ENCODE measurements at places on chromosomes 7 and 10.
A peak's percentile ranks its signal among the peaks of the same experiment; 100 is the strongest.

- no peak for DNase-seq
Observed at GRCh38 chr7:45237788-45238461, 80.3 kb downstream of the RAMP3 start.

DNA sequence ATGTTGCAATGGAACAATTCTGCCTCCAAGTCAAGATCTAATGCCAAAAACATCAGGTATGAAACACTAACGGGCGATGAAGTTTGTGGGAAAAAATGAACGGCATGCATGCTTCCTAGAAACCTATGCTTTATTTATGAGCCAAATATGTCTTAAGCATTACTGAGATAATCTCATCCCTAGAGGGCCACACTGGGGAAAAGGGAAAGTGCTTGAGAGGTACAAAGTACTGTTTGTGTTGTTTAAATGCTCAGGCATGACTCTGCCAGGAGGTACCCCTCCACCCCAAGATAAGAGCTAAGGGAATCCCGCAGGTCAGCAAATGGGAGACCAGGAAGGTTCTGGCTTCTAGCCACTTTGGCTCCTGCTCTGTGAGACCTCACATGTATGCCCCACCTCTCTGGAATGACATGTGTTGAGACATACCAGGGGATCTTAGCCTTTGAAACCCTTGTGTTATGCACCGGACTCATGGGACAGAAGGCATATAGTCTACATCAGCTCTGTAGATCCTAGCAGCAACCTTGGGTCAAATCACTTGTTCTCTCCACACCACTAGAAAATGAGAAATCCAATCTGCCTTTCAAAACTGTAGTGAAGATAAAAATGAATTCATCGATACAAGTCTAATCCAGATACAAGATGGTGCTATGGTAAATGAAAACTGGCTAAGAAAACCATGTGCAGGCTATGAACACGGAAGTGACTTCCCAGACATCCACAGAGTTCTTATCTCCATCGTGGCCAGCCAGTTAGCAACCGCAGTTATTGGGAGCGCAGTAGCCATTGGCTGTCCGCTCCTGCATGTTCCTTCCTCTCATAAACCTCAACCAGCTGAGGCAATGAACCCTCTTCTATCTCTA, 61.0 kb downstream of the CREB3L2 start:
- DNase-seq = no peak

DNA sequence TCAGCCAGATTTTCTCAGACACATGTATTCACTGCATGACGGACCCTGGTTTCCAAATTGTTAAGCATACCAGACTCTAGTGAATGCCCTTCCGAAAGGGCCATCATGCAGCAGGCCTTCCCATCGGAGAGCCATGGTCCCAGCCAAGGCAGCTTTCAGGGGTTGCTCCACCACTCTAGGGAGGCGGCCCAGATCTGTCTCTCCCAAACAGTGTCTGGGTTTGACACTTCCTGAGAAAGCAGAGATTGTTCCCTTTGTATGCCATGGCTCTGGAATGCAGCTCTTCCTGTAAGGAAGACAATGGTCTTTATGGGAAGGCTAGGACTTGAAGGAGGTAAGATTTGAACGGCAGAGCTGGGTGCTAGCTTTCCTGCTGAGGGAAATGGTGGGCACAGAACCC, 178.8 kb upstream of the BMPER start:
- DNase-seq = peak; percentile 47

DNA sequence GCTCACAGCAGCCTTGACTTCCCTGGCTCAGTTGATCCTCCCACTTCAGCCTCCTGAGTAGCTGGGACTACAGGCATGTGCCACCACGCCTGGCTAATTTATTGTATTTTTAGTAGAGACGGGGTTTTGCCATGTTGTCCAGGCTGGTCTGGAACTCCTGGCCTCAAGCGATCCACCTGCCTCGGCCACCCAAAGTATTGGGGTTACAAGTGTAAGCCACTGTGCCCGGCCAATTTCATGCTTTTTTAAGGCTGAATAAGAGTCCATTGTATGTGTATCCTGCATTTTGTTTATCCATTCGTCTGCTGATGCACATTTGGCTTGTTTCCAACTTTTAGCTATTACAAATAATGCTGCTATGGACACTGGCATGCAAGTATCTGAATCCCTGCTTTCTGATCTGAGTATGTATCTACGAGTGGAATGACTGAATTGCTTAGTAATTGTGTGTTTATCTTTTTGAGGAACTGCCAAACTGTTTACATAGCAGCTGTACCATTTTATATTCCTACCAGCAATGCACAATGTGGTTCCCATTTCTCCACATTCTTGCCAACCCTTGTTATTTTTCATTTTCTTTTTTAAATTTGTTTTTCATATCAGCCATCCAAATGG, 37.3 kb upstream of the TPST1 start:
- no peak for DNase-seq

- no peak for DNase-seq
Observed at GRCh38 chr7:37988721-37989650, 68.5 kb downstream of the EPDR1 start.

- DNase-seq = no peak
Observed at GRCh38 chr10:29591651-29591968, 43.2 kb downstream of the SVIL start.

DNA sequence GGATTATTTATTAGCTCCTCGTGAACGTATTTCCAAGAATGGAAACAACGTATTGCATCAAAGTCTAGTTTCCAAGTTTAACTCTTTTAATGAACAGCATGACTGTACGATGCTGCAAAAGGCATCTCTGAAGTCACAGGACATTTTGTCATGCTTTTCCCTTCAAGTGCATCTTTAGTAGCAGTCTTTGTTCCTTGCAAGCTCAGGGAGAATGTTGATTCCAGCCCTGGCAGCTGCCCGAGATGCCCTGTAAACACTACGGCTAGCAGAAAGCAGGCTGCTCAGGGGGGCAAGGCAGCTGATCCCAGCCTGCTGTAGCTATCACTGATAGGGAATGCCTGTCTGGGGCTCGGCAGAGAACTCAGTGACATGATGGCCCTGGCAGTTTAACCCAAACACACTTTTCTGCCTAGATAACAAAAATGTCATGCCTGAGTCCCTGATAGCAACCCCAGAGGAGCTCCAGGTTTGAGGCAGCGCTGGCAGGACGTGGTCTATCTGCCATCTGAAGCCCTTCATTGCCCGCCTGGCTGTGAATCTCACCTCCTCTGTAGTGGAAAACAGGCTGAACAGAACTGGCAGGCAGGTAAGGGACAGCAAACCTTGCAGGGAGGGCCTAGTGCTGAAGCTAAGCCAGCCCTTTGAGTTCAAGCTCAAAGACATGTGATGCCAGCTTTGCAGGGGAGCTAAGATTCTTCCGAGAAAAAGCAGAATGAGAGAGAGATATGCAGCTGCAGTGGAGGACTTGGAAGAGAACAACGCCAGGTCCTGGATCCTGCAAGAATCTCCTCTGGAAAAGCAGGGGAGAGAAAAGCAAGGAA, 264.6 kb downstream of the SNX10 start:
- DNase-seq = no peak

- DNase-seq = no peak
Observed at GRCh38 chr7:147182874-147183273, 1066.3 kb downstream of the CNTNAP2 start.

DNA sequence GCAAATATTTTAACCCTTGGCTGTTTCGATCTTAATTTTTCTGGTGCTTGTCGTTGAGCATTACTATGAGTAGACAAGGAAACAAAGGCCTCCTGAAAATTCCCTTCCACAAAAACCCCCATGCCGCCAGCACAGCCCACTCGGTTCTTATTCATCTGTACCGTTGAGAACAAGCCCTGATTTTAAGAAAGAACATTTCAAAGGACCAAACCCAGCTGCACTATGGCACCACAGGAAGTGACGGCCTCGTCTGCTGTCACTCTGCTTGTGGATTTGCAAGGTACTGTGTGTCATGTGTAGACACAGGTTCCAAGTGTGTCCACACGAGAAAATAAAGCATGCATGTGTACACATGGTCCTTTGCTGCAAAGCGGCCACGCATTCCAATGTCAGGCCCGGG, 285.2 kb downstream of the DNAJB6 start:
- DNase-seq = no peak

- DNase-seq = no peak
Observed at GRCh38 chr10:31819391-31819820, 109.2 kb downstream of the ARHGAP12 start.

DNA sequence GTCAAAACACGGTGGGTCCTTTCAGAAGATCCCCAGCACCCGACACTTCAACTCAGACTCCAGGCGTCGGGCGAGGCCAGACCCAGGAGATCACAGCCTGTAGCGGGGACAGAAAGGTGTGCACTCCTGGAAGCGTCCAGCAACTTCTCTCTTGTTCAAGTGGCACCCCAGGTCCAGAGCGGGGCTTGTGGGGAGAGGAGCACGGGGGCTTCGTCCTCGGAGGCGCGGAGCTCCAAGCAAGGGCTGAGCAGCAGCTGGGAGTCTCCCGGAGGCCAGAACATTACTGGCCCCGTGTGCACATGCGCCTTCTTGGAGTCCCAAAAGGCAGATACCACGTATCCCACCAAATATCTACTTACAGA, 54.9 kb downstream of the ZRANB1 start:
- no peak for DNase-seq

DNA sequence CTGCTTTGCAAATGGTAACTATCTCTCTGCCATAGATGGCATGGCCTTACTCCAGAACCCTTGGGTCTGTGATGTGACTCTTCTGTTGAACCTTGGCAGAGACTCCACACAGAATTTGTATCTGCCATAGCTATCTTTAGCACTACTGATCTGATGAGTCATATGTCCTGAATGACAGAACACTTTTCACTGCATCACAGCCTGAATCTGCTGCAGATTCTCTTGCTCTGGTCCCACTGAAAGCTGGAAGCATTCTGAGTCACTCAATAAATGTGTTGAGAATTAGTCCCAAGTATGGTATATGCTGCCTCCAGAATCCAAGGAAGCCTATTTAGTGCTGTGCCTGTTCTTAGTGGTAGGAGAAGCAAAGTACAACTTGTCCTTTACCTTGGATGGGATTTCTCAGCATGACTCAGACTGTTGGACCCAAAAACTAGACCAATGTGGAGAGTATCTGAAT, 39.5 kb upstream of the ANKRD1 start:
- DNase-seq = no peak

DNA sequence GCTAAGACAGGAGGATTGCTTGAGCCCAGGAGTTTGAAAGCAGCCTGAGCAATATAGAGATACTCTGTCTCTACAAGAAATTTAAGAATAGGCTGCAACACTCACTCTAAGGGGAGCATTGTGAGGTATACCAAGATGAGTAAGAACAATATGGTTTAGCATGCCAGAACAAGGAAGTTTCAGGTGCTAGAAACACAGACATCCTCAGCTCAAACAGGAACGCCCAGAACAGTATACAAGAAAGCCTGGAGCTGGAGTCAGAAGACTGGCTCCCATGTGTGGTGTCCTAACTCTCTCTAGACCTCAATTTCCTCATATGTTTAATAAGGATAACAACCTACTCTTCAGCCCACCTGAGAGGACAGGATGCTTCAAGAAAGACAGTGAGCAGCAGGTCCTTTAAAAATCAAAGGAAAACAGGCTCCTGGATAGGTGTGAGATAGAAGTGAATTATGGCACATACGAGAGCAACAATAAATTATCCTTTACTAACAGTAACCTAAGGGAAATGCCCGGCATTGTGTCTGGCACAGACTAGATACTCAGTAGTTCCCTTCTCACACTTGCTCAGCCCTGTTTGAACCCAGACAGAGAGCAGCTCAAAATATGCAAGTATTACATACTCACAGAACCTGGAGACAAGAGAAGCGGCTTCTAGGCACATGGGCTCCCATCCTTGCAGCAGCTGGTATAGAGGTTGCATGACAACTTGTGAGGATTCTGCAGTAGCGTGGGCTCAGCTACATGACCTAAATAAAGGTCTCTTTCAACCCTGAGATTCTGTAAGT, 45.4 kb downstream of the KAT6B start:
- DNase-seq = no peak

- DNase-seq = no peak
Observed at GRCh38 chr10:35565602-35566081, 39.5 kb upstream of the GJD4 start.

- no peak for DNase-seq
Observed at GRCh38 chr7:28755255-28755654, 202.9 kb downstream of the TRIL start.

- DNase-seq = no peak
Observed at GRCh38 chr10:104085801-104086400, at the start of gene COL17A1. Gene COL17A1, minus strand, starts transcription at chr10:104085880. Its CDS starts 5,207 bp downstream, at chr10:104080673.

DNA sequence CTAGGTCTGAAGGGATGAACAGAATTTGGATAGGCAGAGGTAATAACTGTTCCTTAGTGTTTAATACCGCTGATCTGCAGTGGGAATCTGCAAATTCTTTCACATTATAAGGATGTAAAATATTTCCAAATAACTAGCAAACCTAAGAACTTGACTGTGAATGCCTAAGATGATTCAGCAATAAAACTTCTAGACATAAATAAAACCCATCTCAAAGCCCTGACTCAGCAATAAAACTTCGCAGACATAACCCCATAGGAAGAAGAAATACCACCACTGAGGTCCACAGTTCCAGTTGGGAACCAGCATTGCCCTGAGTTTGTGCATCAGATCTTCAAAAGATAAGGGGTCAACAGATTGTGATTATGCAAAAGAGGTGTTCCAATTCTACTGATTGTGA, 354.2 kb downstream of the GFRA1 start:
- DNase-seq = no peak

- DNase-seq = no peak
Observed at GRCh38 chr10:79586933-79587332, 23.8 kb upstream of the SFTPA1 start.

GRCh38 chr10:68166871-68167585, 57.7 kb downstream of the MYPN start:
- DNase-seq = no peak

GRCh38 chr10:97025613-97026242, 160.0 kb downstream of the SLIT1 start:
- peak; percentile 56 for DNase-seq

DNA sequence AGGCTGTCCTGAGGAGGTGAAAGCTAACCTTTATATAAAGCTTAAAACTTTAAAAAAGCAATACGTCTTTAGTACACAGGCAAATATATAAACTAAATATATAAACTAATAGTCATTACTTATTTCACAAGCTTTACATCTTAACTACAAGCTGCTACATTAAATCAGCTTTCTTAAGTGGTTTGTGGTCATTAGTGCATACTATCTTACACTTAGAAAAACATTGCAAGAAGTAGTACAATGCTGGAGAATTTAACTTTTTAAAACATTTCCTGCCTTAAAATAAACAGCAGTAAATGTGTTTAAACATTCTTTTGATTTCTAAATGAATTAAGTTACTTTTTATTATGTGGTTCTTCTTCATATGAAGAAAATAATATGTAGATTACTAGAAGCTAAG, 36.3 kb downstream of the MET start:
- no peak for DNase-seq

GRCh38 chr7:157335236-157335635, 1.6 kb upstream of the DNAJB6 start:
- DNase-seq = no peak

Data from NT2/D1 (cell line).